CD4-positive, alpha-beta T cell treated with Interleukin-6 for 4 hours (primary cell): ENCODE measurements at places on chromosomes 5 and 9.

DNA sequence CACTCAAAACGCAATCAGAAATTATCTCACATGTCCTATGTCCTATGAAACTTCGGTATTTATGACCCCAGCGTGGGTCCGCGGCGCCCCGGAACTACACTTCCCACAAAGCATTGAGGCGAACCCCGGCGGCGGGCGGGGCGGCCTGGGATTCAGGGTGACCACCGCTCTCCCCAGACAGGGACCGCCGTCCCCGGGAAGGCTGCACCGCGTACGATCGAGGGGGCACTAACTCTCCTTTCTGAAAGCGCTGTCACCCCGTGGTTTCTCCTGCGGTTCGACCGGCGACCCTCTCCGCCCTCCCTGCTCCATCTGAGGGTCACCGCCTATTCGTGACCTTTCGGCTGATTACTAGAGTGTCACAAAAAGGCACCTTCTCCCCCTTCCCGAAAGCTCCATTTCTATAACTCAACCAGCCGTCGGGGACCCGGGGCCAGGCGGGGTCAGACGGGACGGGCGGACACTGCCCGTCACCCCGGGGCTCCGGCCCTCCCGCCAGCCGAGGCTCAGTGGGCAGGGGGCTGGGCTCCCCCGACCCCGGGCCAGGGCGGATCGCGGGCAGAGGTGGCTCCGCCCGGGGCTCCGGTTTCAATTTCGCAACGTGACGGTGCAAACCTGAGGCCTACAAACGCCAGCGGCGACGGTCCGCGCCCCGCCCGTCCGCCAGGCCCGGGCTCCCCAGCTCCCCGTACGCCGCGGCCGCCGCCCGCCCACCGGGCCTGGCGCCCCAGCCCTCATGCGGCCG is 1.3 kb downstream of the ECPAS start:
- DNase-seq = peak; percentile 62

DNA sequence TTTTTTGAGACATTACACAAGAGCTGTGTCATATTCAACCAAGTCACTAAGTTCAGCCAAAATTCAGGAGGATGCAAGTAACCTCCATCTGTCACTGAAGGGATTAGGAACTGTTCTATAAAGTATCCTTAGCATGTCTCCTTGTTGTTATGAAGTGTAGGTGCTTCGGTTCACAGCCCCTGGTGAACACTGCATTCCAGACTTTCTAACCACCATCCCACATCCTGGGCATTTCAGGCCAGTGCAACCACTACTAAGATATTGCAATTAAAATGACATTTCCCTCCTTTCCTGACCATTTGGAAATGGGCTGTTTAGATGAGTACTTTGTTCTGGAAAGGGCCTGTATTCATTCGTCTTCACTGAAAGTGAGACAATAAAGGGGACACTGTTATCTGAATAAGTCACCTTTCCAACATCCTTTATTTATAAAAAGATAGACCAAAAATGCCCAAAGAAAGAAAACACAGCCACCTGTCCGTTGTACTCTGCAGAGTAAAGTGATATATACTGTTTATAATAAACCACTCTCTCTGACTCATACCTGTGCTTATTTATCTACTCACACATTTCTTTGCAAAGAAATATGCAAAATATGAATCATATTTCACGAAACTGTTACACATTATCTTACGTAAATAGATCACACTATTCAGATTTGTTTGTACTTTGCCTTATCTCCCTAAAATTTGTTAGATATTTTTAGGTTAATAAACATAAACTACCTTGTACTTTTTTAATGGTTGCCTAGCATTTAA is 861.9 kb downstream of the CDH18 start:
- no peak for DNase-seq

- DNase-seq = no peak
Measured at GRCh38 chr9:22454016-22454415, 7.4 kb downstream of the DMRTA1 start.

DNA sequence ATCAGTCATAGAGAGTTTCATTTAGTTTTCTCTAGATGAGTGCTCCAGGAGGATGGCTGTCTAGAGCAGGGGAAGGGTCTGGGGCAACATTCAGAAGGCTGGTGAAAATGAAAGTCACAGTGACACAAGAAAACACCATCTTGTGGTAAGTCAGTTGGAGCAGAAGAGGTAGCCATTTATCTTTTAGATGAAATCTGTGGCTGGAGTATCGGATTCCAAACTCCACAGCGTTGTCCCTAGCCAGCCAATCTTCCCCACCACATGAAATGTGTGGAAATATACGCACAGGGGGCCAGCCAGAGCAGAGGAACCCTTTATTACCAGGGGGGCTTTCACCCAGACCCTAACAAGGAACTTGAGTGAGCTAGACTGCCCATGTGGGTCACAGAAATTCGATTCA is 15.9 kb upstream of the TNFAIP8 start:
- DNase-seq = no peak

GRCh38 chr5:65172486-65173129 is 309.1 kb downstream of the ADAMTS6 start:
- DNase-seq = no peak

DNA sequence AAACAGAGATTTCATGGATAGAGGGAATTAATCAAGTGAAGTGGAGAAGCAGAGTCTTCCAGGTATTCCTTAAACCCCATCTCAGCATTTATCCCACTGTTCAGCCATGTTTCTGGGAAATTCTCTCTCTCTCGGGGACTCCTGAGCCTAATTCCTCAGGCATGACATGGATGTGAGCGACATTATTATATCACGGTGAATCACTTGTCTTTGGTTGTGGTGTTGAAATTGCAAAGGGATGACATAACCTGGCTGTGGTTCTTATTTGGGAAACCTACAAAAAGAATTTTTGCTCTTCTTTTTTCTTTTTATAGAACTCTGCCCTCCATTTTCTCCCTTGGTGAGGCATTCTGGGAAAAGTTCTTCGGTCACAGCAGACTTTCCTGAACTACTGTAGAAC is 457.9 kb upstream of the PTGER4 start:
- DNase-seq = no peak

- no peak for DNase-seq
Measured at GRCh38 chr9:20111173-20111843, 322.5 kb upstream of the SLC24A2 start.

GRCh38 chr5:134445856-134446818 is 34.5 kb upstream of the CDKN2AIPNL start:
- DNase-seq = no peak

DNA sequence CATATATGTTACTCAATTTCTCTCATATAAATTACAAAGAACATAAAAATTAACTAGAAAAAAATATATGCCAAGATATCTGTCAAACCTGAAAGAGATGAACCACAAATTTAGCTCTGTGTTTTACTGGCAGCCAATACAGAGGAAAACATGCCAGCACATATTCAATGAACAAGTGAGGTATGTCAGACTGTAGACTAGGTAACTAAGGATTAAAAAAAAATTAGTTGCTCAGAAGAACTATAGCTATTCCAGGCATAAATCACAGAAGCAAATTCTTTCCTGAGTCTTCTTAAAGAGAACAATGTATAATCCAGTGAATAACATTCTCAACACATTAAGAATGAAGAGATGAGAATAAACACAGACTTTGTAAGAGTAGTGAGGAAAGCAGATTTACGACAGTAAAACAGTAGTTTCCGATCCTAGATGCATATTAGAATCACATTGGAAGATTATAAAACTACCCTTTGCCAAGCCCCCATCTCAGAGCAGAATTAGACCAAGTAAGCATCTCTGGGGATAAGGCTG is 20.6 kb upstream of the CAAP1 start:
- DNase-seq = no peak

- DNase-seq = no peak
Measured at GRCh38 chr5:158722940-158723339, 376.8 kb downstream of the EBF1 start.

DNA sequence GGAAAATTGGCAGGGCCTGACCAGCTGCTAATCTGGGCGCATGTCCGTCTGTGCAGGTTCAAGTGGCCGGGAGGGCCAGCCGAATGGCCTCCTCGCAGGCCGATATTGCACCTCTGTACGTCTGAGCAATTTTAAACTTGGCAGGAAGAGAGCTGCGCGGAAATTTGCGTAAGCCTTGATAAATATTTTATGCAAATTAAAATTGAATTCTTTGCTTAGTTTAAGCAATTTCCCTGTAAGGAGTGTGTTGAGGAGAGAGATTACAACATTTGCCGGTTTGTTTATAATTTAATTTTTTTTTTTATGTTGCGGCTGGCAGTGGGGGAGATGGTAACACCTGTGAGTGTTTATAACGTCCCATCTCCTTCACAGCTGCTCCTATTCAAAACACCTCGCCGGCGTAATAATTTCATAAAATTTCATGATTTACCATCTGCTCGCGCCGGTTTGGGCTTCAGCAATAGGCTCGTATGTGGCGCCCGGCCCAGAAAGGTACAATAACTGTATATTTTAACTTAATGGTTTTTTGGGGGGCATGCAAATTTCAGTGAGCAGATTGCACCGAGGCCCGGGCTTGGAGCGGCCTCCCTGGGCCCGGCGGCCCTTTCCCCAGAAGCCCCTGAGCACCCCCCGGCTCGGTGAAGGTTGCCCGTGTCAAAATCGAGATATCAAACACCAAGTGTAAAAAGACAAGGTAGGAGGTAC is 269.4 kb upstream of the MVB12B start:
- DNase-seq = no peak

GRCh38 chr5:149325166-149325735 is 20.0 kb upstream of the GRPEL2 start:
- DNase-seq = no peak

- no peak for DNase-seq
Measured at GRCh38 chr5:107519900-107520354, 150.8 kb downstream of the EFNA5 start.

DNA sequence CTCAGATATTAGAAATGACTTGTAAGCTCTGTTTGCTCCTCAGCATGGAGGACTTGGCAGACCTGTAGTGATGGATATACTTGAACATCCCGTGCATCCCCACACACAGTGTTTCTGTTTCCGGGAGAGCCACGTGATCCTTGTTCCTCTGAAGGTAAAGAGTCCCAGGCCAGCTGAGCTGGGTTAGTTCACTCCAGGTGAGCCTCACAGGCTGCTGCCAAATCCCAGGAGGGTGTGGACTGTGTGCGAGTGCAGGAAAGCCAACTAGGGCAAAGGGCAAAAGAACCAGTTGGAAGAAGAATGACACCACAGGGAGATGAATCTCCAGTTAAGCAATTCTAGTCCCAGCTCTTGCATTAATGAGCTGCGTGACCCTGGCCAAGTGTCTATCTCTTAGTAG is 10.4 kb upstream of the TOMM5 start:
- no peak for DNase-seq

DNA sequence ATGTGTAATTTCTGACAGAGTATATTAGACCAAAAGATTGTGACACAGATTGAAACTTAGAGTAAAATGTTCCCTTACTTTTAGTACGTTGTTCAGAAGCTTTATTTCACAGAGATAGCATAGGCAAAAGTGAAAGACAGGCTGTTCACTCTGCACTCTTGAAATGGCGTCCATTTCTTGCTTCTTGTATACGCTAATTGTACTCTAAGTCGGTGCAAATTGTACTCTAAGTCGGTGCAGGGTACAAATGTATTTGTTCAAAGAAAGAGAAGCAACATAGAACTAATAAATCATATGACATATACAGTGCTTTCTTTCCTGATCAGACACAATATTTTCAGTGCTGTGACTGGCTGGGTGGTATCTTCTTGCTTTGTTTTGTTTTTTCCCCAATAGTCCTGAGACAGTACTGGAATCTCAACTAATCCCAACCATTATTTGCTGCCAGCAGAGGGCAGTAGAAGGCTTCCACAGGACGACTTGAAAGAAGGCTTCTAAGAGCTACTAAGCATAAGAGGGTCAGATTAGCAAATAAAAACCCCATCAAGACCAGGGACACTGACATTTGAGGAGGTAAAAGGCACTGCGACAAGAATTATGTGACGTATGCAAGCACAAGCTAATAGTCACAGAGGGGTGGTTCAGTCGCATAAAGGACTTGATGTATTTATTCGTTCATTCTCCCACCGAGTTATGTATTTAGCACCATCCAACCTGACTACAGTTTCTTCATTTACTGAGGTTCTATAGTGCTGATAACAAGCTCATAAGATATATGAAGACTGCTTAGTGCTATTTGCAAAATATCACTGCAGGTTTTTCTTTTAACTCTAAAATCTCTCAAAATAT is 831.8 kb downstream of the TAF11L14 start:
- peak; percentile 1 for DNase-seq

GRCh38 chr5:6197427-6197826 is 180.9 kb downstream of the MED10 start:
- DNase-seq = no peak

GRCh38 chr5:172707285-172708182 is 63.5 kb downstream of the DUSP1 start:
- no peak for DNase-seq

DNA sequence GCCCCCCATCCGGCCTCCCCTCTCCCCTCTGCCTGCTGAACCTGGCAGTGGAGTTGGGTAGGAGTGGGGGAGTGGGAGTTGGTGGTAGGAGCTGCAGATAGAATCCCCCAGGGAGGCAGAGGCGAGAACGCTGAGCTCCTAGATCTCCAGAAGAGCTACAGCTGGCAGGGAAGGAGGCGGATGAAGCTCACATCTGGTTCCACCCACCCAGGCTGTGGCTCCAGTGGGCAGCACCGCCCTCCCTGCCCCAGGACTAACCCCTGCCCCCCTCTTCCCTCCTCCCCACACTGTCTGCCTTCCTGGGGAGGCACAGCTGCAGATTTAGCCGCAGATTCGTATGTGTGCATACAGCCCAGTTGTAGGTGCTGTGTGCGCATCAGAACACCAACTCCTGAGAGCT is 34.2 kb downstream of the C9orf50 start:
- DNase-seq = peak; percentile 55

DNA sequence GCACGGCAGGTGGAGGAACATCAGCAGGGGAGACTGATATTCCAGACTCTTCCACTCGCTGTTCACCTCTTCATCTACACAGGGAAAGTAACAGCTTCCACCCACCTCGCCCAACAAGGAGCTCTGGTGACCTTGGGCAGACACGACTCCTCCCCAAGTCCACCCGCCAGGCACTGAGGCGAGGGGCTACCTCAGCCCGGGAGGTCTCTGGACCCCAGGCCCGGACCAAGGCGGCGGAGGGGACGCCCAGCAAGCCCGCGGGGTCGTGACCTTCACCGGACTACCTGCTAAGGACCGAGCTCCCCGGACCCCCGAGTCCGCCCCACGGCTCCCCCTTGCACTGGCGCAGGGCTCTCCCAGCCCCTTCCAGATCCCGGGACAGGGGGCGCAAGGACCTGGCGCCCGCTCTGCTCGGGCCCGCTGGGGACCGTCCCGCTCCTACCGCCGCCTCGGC is 70.2 kb upstream of the LPCAT1 start:
- no peak for DNase-seq

- DNase-seq = no peak
Measured at GRCh38 chr5:80594810-80595209, 24.7 kb upstream of the ANKRD34B start.

GRCh38 chr5:119187776-119188529 is 117.1 kb downstream of the DMXL1 start:
- peak; percentile 4 for DNase-seq

- DNase-seq = no peak
Measured at GRCh38 chr9:134707031-134707680, 65.6 kb downstream of the COL5A1 start.

GRCh38 chr9:110136802-110137201 is 71.2 kb downstream of the C9orf152 start:
- DNase-seq = no peak
